Stimulated activated CD8-positive, alpha-beta memory T cell treated with anti-CD3 and anti-CD28 coated beads, Interleukin-2, amount 100 ng/mL, for 1 hour (primary cell): ENCODE measurements at places on chromosomes 1 and 21.

GRCh38 chr1:38134294-38134755, 87.7 kb upstream of the POU3F1 start:
- DNase-seq = no peak

- no peak for DNase-seq
These were observed 624.5 kb upstream of the USP24 start for GRCh38 chr1:55839626-55840025.

DNA sequence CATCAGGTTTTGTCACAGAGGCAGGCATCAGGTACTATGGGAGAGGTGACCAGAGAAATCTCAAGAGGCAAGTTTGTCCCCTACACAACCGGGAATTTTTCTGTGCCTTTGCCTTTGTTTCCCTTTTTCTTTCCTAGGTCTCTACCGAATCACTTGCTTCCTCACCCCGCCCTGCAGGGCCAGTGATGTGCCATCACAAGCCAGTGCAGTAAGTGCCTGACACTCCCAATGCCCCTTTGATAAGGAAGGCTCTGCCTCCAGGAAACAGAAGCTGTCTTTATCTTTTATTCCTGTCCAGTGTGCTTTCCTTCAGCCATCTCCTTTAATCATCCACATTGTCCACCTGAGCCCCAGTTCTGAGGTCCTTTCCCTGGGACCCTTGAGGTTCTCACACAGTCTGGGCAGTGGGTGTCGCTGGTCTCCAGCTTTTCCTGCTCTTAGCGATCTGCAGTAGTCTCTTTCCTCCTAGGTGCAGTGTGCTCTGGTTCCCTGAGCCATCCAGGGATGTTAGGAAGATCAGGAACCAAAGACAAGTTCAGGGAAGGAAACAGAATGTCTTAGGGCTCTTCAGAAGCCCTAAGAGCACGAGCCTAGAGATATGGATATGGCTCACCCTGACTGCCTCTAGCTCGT, 36.6 kb downstream of the GJA5 start:
- no peak for DNase-seq

DNA sequence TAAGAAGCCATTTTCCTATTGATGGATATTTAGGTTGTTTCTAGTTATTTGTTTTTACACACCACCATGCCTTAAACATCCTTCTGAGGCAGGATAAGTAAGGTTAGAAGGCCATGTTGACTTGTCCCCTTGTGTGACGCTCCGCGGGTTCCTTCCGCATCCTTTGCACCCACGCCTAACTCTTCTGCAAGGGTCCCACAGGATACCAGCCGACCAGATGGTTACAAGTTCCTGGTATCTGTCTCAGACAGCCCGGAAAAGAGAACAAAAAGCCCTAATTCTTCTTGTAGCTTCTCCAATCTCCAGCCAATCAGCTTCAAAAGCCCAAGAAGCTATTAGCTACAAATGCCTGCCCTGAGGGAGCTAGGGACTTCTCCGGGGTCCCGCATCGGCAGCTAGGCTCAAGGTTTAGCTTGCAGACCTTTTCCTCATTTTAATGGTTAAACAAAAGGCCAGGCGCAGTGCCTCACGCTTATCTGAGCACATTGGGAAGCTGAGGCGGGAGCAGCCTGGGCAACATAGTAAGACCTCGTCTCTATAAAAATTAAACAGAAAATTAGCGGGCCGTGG, 4.9 kb upstream of the OTUD3 start:
- no peak for DNase-seq

GRCh38 chr1:5836776-5837440, 155.3 kb downstream of the NPHP4 start:
- DNase-seq = no peak
